ENCODE measurements at places on chromosomes 16 and 17.

DNA sequence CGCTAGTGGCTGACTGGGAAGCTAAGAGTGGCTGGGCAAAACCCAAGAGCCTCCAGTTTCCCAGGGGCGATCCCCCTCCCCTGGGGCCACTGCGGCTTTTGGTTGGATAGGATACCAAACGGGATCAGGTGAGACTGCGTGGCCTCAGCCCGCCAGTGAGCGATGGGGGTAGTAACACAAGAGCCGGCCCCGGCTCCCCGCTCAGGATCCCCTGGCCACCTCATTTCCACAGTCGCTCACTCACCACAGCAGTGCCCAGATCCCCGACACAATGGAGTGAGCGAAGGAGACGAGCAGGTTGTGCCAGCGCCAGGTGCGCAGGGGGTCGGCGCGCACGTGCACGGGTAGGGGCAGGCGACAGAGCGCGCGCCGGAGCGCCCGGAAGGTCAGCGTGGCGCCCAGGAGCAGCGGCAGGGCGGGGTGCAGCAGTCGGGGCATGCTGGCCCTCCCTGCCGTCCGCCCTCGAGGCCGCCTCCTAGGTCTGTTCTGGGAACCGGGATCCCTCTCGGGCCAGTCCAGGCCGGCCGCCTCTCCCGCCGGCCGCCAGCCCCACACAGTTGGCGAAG, 290 bp downstream of the TLCD1 start:
- no peak for DNase-seq

- DNase-seq = peak; percentile 67
These were observed 19.7 kb downstream of the MAP2K6 start for GRCh38 chr17:69434164-69434579.

- DNase-seq = no peak
These were observed 16.5 kb upstream of the NSMCE1 start for GRCh38 chr16:27284865-27285675.

GRCh38 chr17:2194889-2195335, 108.7 kb downstream of the SMG6 start:
- DNase-seq = no peak

DNA sequence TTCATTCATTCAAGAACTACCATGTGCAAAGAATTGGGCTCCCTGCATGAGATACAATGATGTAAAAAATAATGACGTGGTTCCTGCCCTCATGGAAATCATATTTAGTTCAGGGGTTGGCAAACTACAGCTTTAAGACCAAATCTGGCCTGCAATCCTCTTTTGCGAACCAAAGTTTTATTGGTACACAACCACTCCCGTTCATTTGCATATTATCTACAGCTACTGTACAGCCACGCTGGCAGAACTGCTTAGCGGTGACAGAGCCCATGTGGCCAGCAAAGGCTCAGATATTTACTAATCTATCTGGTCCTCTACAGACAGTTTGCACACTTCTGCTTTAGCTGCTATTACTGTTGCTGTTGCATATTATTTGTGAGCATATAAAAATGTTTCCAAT, 167.7 kb downstream of the XYLT1 start:
- no peak for DNase-seq

All from kidney epithelial cell (primary cell).